ENCODE measurements at places on chromosomes 1 and 21.

DNA sequence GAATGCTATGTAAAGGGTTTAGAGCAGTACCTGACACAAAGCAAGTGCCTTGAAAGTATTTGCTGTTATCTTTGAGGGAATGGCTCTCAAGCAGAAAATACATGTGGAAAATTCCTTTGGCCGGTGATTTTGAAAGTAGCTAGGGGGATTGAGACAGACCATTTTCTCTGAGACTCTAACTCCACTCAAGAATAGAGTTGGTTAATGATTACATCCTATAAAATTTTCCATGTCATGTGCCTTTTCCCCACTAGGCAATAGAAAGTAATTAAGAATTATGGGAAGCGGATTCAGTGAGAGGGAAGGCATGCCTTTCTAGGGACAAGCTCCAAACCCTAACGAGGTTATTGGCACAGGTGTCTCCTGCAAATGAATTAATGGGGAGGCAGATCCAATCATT is 276.0 kb downstream of the GPATCH2 start:
- DNase-seq: no peak

GRCh38 chr1:43611950-43612349 is 38.0 kb upstream of the KDM4A start:
- no peak for DNase-seq

- DNase-seq: no peak
These were observed 4.8 kb downstream of the RBM34 start for GRCh38 chr1:235156265-235156664.

DNA sequence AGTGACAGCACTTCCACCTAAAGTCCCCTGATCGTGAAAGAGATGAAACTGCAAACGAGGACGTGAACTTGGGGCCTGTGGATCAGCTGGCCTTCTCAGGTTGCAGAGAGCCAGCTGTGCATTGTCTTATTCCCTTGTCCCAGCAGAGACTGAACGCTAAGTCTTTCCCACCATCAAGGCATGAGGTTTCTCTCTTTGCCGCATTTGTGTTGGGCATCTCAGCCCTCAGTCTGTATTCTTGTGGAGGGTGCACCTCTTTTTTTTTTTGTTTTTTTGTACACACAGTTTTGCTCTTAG is 71.4 kb downstream of the KIF26B start:
- no peak for DNase-seq

- no peak for DNase-seq
These were observed 55.0 kb downstream of the SLX9 start for GRCh38 chr21:44994695-44995342.

GRCh38 chr1:78607944-78608343 is 12.3 kb upstream of the IFI44L start:
- no peak for DNase-seq

DNA sequence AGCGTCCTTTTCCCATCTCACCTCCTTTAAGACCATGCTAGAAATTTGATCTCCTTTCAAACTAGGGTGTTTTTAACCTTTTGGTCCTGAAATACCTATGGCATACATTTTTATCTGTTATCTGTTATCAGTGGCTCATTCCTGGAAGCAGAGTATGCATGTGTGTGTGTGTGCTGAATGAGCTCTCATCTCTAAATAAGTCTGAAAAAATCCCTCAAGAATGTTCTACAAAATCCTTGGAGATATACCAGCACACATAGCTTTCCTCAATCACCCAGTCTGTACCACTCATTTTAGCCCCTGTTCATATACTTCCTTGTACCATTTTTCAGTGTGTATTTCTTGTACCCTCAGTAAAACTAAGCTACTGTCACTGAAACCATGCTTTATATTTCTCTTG is 6.0 kb upstream of the DARS2 start:
- no peak for DNase-seq

- no peak for DNase-seq
These were observed 47.3 kb downstream of the UBIAD1 start for GRCh38 chr1:11320153-11320936.

- no peak for DNase-seq
These were observed 4.8 kb upstream of the GNPAT start for GRCh38 chr1:231236208-231236591.

GRCh38 chr1:6675941-6676340 is 25.7 kb downstream of the DNAJC11 start:
- no peak for DNase-seq

GRCh38 chr1:179924268-179924667 is 30.3 kb upstream of the CEP350 start:
- DNase-seq: no peak

GRCh38 chr1:190667914-190668313 is 190.2 kb upstream of the BRINP3 start:
- no peak for DNase-seq

DNA sequence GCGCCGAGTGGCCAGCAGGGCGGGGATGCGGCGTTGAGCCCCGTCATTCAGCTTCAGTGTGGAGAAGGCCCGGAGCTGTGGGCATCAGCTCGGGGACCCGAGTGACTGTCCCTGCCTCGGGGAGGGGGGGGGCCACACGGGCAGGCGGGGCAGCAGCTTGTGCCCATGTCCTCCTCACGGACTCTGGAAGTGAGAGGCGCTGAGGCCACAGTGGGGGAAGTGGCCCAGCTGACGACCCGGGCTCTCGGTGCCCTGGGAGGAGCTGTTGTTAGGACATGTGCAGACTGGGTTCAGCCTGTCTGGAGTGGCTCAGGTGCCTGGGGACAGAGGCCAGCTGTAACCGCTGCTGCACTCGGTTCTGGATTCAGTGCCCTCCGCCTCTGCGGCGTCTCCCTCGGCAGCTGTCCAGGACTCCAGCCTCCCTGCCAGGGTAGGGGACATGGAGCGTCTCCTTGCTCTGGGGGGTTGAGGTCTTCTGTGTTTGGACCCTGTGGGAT is 71.1 kb downstream of the SKI start:
- DNase-seq: no peak

DNA sequence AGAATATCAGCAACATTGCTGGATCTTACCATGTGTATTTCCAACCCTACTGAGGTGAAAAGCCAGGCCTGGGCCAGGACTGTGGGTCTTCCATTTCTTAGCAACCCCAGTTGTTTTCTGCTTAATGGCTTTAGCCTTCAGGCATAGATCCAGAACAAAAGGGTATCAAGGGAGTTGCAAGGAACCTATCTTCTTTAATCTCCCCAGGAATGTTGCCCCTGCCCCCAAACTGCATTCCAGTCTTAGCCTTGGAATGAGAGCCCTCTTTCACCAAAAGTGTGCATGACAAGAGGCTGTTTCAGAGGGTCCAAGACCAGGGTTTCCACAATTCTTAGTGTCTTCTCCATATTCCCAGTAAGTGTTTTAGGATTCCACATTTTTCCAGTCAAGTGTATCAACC is 87.9 kb upstream of the SOX13 start:
- no peak for DNase-seq

GRCh38 chr1:107993920-107994319 is 28.9 kb upstream of the VAV3 start:
- peak; percentile 20 for DNase-seq

DNA sequence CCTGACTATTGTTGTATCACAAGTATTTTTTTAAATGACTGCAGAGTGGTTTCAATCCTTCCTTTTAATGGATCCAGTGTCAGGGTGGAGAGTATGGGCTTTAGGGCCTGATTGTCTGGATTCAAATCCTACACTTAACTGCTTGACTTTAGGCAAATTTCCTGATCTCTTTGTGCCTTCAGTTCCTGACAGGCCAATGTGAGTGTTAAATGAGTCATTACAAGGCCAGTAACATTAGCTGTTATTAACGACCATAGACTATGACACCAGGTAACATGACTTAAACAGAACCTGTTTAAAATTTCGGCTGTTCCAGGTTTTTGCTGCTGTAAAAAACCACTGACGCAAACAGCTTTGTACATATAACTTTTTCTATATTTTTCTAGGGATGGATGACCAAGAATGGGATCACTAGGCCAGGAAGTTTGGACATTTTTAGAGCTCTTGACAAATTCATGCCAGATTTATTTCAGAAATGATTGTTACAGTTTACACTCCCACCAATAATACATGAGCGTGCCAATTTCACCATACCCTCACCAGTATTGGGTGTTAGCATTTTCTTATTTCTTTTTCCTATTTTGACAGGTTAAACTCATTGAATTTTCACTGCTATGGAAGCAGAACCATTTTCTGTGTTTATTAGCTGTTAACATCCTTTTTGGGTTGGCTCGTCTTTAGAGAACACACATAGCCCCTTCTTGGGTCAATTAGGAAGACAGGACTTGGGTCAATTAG is 11.3 kb downstream of the ZNF362 start:
- no peak for DNase-seq

DNA sequence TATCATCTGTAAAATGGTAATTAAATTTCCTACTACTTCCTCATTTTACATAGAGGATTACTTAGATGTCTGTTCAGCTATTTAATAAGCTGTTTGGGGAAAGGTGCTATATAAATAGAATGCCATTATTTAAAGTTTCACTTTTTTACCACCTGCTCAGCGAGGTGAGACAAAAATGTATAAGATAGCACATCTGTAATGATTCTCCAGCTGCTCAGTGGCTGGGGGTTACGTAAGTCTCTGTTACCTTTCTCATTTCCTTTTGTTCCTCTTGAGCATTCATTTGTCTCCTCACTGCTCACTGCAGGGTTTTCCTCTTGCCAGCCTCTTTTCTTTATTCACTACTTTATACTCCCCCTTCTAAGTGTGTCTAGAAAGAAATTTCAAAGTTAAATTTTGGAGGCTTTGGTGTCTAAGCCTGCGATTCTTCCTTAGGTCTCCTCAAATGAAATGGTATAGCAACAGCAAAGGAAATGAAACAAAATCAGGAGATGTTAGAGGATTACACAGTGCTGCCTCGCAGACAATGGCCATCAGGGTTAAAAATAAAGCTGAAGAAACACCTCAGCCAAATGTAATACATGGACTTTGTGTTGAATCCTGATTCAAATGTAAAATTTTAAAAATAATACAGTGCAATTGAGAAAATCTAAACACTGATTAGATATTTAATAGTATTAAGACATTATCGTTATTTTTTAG is 6.8 kb downstream of the RGS8 start:
- DNase-seq: no peak

- no peak for DNase-seq
These were observed 482.1 kb downstream of the RWDD3 start for GRCh38 chr1:95716097-95716496.

- DNase-seq: no peak
These were observed 2.0 kb downstream of the HNRNPU start for GRCh38 chr1:244862354-244862698.

DNA sequence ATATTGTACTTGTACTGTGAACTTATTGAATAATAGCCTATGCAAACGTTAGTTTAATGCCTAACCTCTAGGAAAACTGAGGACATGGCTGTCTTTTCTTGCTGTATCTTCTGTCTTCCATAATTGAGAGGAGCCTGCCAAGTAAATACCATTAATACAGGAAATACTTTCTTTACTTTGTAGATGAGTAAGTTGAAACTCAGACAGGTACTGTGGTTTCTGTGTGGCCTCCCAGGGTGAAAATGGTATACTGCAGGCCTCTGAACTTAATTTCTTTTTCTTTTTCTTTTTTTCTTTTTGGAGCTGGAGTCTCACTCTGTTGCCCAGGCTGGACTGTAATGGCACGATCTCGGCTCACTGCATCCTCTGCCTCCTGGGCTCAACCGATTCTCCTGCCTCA is 208.8 kb upstream of the ADGRL4 start:
- no peak for DNase-seq

DNA sequence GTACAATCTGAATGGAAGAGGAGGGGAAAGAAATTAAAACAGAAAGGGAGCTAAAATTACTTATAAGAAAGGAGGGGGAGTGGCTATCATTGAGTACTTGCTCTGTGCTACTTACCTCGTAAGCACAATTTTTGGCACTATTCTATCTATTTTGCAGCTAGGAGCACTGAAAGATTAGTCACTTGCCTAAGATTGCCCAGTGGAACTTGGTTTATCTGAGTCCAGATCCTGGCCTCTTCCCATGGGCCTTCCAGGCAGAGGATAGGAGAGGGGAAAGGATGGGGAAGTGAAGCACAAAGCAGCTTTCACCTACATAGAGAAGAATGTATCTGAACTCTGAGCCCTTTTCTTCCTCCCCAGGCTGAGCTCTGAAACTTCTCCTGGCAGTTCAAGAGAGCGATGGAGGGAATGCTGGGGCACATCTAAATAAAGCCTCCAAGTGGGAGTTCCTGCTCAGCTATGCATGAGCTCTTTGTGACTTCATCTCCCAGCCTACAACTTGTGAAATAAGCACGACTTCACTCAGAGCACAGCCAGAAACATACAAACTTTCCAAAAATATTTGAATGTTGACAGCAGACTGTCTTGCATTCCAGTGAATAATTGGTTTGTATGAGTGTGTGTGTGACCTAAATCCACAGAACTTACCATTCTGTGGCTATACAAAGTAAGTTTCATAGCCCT is 29.4 kb downstream of the HMGB4 start:
- DNase-seq: no peak

DNA sequence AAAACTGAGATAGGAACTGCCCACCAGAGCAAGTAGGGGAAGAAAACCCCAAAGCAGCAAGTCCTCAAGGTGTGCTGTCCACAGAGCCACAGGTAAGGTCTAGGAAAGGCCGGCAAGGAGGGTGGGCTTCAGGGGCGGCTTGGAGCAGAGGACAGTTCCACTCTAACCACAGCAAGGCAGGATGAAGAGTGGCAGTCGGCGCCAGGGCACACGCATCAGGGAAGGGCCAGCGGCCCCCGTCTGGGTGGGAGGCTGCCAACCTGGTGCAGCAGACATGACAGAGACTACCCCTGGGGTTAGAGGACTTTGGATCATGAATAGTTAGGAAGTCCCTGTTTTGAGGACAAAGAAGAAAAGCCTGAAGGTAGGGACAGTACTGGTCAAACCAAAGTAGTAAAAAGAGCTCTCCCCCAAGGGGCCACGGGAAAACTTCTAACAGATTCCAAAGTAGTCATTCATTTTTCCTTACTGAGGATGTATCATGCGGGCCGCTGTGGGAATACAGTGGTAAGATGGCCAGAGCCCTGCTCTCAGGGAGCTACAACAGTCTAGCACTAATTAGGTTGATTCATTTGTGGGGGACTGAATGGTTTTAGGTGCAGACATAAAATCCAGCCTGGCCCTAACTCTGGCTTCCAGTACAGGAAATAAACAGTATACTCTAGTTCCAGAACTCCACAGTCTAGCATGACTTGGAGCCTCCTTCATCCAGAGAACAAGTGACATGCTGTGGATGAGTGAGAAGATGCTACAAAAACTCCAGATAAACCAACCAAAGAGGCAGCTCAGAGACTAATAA is 3.5 kb upstream of the RAP1GAP start:
- DNase-seq: no peak

DNA sequence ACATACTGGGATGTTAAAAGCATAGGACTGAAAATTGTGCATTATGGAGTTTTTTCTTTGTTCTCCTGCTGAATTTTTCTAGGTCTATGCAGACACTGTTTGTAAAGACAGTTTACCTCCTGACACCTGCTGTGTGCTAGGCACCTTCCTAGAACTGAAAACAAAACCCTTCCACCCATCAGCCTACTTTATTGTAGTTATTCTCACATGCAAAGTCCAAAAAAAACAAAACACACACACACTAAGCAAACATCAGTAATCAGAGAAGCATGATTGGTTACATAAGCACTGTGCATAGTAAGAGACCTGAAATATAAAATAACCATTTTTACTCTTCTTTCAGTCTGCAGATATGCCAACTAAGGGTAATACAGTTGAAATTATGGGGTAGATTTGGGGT is 195.1 kb downstream of the CRB1 start:
- no peak for DNase-seq
